ENCODE measurements at places on chromosomes 7 and 10.

- no peak for DNase-seq
Observed at GRCh38 chr10:102675666-102676533, 31.6 kb downstream of the TRIM8 start.

DNA sequence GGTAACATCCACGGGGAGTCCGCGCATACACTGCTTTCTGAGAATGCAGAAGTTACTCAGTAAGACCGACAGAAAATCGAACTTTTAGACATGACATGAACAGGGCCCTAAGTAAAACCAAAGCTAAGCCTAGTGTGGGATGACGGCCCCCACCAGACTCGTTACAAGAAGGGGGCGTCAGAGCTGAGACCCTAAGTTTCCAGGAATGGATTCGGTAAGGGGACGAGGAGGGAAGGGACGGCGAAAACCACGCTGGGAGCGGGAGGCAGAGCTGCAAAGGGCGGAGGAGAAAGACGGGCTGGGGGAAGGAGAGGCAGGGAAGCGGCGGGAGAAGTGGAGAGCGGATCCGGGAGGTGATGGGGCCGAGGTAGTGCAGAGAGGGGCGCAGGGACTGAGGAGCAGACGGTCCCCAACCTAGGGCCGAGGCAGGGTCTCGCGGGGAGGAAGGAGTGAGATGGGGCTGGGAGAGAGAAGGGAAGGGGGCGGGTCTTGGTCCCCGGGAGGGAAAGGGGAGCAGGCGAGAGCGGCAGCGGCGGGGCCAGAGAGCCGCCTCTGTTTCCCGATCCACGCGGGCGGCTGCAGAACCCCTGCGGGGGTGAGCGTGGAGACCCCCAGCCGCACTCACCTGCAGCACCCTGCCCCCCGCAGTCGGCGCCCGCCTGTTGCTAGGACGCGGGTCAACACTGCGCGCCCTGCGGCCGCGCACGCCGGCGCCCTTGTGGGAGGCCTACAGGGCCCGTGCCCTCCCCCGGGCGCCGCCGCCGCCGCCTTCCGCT is 513 bp downstream of the ODAD2 start:
- DNase-seq, result peak; percentile 1

- no peak for DNase-seq
Observed at GRCh38 chr10:76411729-76412435, 980.5 kb downstream of the LRMDA start.

DNA sequence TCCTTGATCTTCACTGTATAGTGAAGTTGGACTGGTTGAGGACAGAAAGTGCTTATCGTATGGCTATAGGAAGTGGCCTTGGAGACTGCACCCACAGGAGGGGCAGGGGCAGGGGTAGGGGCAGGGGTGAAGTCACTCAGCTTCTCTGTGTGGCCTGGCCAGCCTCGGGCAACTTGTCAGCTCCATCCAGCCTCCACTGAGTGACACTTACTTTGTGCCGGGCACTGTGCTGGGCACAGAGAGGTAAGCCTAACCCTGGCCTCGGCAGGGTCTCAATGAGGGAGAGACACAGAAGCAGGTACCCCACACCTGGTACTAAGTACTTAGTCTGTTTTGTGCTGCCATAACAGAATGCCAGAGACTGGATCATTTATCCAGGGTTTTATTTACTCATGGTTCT is 99.3 kb upstream of the CTBP2 start:
- DNase-seq, result no peak

DNA sequence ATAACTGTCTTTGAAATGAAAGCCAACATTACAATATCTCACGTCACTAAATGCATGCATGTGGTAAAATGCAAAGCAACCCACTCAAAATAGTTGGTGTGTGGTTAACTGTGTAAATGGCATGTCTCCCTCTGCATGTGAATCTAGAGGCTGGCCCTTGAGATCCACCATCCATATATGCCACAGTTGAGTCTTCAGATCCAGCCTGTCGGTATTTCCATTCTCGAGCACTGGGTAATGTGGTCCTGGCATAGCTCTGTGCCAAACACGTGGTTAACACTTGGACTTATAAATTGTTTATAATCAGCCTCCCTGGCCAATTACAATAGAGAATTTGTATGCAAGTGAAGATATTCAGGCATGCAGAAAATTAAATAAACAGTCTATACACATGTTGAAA is 90.3 kb downstream of the LYZL1 start:
- DNase-seq, result no peak

GRCh38 chr10:116780691-116781205 is 38.4 kb upstream of the HSPA12A start:
- DNase-seq, result no peak

GRCh38 chr7:85022064-85022697 is 164.7 kb downstream of the SEMA3D start:
- no peak for DNase-seq

- DNase-seq, result no peak
Observed at GRCh38 chr7:82428186-82428961, 15.2 kb downstream of the CACNA2D1 start.

DNA sequence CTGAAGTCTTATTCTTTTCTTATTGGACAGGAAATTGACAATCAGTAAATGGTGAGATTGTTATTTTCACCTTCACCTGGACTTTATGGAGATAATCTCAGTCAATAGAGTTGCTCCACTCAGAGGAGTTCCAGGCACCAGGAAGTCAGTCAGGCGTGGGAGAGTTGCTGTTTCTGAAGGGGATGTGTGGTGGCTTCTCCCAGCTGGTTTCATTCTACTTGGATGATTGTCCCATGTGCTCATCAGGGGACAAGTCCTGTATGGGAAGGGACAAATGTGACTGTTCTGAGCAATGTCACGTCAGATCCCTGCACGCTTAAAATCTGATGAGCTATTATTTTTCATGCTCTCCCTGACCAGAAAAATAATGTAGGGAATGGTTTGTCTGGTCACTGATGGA is 222.5 kb upstream of the PITRM1 start:
- DNase-seq, result no peak

DNA sequence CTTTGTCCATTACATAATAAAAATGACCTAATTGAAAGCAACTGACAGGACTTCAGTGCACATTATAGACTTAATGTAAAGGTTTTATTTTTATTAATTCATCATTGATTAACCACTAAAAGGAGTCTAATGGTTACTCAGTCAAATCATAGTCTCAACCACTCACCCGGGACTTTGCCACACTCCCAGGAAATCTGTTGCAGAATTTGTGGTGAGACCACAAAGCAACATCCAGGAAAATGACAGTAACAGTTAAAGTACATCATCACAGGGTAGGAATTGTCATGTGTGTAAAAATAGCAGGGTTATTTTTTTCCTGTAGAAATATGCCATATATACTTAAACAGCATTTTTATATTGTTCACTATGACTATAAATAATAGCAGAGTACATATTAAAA is 6.3 kb upstream of the HGF start:
- DNase-seq, result no peak

DNA sequence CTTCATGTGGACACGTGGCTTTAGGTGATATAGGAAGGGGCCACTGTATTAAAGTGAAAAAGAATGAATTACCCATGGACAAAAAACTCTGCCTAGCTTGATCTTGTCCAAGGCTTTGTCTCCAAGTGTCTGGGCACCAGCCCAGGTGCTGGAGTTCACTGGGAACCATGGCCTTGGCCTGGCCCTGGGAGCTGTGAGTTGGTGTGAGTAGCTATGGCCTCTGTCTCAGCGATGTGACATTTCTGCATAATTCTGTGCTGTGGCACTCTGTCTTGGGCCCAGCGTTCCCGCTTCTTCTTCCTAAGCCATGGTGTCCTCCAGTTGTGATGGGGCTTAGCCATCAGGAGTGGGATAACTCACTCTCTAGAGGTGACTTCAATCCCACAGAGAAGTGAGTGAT is 119.0 kb upstream of the PPP2R2D start:
- no peak for DNase-seq

- DNase-seq, result no peak
Observed at GRCh38 chr7:117005449-117005848, 52.1 kb downstream of the ST7 start.

GRCh38 chr7:97174303-97174702 is 56.8 kb downstream of the SDHAF3 start:
- DNase-seq, result no peak

GRCh38 chr7:132609906-132610520 is 33.7 kb upstream of the PLXNA4 start:
- DNase-seq, result no peak

DNA sequence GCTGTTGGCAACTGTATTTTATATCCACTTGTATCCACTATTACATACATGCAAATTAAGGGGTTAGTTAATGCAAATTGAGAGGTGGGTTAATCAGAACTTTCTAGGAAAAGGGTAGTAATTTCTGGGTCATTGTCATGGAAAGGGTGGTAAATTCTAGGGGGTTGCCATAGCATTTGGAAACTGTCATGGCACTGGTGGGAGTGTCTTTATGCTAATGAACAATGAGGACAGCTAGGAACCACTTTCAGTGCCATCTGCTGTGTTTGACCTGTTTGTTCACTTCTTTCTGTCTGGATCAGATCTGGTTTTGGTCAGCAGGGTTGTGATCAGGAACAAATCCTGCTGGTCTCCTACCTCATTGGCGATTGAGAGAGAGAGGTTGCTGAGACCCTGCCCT is 283.3 kb upstream of the PRKCQ start:
- DNase-seq, result no peak

DNA sequence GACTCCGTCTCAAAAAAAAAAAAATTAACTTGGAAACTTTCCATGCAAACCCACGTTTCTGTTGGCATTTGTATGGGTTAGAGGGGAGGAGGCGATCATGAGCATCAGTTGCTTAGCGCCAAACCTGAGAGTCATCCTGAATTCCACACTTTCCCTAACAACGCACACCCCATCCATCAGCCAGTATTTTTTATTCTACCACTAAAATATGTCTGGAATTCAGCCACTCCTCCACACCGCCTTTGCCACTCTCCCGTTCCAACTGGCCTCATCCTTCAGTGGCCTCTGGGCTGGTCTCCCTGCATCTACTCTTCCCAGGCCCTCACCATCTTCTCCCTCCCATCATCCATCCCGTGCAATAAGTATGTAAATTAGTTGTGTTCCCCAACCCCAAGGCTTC is 4.7 kb upstream of the LMBR1 start:
- no peak for DNase-seq

DNA sequence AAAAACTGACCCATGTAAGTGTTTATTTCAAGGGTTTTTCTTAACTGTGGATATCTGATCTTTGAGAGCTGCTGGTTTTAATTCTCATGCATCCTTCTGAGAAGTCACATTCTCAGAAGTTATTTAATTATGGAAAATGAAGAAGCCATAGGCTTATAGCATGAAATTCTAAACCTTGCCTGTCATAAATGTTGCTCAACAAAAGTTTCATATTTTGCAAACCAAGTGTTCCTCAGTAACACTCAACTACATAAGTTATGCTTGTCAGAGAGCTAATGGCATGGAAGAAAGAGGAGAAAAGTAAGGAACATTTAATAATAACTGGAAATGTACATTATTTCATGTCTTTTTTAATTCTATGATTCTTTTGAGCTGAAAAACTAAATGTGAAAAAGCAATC is 78.6 kb upstream of the MPP7 start:
- no peak for DNase-seq

- no peak for DNase-seq
Observed at GRCh38 chr7:70479153-70480021, 652.6 kb upstream of the GALNT17 start.

DNA sequence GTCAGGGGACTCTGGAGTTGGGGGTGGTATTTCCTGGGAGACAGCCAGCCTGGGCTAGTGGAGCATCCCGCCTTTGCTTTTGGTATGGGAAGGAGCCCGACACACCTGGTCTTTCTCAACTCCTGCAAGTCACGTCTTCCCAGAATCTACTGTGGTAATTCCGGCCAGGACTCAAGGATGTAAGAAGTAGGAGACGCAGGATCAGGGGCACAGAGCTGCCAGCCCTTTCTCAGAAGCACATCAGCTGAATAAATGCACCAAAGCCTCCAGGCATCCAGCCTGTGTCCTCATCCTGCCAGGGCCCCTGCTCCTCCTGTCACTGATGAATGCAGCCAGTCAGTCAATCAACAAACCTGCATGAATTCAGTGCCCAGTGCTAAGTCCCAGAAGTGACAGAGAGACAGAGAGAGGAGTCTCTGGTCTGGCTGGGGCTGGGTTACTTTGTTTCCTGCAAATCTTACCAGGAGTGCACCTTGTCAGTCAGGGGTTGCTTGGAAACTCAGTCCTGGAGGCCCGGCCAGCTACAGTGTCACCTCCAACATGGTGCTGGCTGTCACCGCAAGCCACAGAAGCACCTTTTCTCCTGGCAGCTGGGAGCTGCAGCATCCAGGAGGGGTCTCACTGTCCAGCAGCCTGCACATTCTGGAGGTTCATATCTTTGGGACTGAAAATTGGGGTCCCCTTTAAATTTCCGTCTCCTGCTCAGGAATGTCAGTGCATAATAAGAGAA is 101.8 kb downstream of the PTPRE start:
- DNase-seq, result no peak

- no peak for DNase-seq
Observed at GRCh38 chr10:4687397-4687796, 138.6 kb upstream of the AKR1E2 start.

DNA sequence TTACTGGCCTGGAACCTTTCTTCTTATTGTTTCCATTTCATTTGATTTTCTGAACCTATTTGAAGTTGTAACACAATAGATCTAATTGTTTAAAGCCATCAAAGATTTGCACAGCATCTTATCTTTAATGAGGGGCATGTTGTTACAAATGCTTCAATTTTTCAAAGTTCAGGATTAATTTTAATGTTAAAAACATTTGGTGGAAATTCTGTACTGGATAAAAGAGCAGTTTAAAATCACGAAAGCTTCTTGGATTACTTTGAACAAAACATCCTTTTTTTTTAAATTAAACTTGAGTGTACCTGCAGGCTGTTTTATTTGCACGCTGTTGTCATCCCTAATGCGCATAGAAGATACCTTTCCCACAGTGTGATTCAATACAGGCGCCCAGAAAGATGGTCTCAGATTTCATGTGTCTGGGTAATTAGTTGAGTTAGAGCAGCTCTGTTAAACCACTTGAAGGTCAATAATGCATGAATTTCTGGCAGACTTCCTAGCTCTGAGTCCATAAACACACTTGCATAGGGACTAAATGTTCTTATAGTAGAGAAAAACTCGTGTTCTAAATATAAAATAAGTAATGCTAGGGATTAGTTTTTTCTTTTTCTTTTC is 29.3 kb upstream of the DDX50 start:
- no peak for DNase-seq

- DNase-seq, result no peak
Observed at GRCh38 chr7:38235606-38236005, 37.8 kb downstream of the TARP start.

DNA sequence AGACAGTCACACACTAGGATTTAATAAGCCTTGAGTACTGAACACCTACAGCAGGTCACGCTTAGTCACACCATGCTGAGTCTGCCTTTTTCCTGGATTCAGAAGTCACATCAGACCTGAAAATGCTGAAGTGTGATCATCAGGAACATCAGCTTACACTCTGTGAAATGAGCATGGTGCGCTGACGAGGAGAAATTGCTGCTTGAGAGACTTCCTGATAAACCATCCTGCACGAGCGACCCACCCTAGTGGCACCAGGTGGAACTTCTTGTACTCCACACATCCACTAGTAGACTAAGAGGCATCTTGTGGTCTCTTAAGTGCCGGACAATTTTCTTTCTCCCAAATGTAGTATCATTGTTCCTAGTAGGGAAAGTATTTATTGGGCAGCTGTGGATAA is 51.8 kb upstream of the MRLN start:
- no peak for DNase-seq

- DNase-seq, result no peak
Observed at GRCh38 chr10:20582041-20582440, 315.1 kb downstream of the NEBL start.

GRCh38 chr10:77456414-77456813 is 181.2 kb downstream of the KCNMA1 start:
- DNase-seq, result no peak
